ENCODE measurements at places on chromosomes 16 and 17.

GRCh38 chr17:49447628-49448302 is 33.1 kb upstream of the PHB1 start:
- no peak for DNase-seq

DNA sequence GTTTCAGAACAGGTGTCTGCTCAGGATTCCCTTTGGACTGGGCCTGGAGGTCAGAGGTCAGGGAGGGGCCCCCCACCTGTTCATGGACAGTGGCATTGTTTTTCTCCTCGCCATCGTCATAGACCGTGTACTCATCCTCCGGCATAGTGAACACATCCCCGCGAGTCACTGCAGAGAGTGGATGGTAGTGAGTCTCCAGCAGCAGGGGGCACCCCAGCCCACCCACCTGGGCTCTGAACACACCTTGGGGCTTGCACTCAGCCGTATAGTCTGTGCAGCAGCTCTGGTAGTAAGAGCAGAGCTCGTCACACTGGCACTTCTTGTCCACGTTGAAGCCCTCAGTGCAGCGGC is 448 bp downstream of the VTN start:
- DNase-seq: no peak

GRCh38 chr17:34254651-34255380 is at the start of gene CCL2:
Gene CCL2, plus strand, starts transcription at chr17:34255285. Its CDS starts 65 bp downstream, at chr17:34255350.
- DNase-seq: peak; percentile 50

DNA sequence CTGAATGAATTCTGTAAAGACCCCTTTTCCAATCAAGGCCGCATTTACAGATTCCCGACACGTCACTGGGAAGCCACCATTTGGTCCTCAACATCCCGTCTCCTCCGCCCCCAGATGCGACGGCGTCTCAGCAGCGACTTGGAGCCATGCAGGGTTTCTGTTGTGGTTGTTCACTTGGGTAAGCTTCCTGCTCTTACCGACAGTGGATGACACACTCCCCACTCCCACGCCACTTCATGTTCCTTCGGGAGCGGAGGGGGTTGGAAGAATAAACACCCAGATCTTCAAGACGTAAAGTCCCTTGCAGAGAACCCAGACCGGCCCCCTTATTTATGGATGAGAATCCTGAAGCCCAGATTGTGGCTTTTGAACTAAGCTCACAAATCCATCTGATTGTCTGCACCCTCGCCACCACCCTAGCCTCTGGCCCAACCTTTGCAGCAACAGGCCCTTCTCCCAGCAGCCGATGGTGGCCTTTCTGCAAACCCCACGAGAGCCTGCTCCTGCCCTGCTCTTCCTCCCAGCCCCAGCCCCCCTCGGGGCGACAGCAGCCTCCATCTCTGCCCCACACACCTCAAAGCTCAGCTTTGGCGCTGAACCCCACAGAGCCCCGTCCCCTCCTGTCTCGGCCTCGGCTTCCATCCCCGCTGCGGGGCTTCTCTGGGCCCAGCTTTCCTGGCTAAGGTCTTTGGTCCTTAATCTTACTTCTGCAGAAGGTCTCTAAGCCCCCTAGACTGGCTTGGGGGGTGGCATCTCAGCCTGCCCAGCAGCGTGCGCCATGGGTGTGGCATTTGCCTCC is 19.0 kb upstream of the OSGIN1 start:
- no peak for DNase-seq

DNA sequence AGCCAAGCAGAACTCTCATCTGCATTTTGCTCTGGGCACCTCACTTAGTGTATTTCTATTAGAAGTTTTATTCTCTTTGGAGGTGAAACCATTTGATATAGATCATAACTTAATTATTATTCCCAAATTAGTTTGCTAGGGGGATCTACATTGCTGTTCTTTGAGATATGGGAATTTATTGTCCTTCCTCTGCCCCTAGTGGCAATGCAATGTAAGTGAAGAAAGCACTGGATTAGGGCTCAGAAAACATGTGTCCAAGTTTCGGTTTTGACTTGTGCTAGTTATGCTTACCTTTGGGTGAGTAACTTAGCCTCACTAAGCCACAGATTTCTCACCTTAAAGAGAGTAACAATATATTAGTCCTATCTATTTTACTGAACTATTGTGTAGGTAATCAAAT is 2.9 kb downstream of the KRT39 start:
- DNase-seq: no peak

- DNase-seq: no peak
Measured at GRCh38 chr17:67995570-67996263, 552 bp downstream of the C17orf58 start.

DNA sequence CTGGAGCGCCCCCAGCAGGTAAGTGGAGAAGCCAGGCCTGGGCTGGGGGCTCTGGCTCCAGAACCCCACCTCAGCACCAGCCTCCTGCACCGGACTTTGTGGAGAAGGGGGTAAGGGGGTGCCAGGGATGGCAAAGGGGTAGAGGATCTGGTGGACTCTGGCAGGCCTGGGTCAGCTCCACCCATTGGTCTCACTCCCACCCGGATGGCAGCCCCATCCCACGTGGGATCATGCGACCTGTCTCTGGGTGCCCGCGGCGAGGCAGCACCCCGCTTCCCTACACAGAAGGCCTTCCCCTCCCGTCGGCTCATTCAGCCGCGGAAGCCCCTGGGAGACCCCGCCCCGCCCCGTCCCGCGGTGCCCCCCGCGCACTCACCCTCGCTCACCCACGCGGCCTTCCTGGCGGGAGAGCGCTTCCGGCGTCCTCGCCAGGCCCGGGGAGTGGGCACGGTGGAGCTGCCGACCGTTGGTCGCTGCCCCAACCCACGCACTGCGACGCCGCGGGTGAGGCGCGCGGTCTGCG is 498 bp upstream of the PLEKHG4 start:
- DNase-seq: no peak

DNA sequence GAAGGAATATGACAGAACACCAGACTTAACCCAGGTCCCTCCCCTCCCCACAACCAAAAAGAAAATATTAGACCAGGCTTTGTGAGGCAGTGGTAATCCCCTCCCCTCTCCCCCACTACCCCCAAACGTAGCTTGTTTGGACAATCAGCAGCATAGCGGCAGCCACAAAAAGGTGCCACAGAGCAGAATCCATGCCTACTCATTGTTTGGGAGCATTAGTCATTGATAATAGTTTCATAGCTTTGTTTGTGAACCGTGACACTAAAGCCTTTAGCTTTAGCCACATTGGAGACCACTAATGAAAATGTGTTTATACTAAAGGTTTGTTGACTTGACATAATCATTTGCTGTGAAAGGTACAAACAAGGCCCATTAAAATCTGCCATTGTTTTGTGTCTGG is 65.1 kb downstream of the NUP93 start:
- DNase-seq: no peak

DNA sequence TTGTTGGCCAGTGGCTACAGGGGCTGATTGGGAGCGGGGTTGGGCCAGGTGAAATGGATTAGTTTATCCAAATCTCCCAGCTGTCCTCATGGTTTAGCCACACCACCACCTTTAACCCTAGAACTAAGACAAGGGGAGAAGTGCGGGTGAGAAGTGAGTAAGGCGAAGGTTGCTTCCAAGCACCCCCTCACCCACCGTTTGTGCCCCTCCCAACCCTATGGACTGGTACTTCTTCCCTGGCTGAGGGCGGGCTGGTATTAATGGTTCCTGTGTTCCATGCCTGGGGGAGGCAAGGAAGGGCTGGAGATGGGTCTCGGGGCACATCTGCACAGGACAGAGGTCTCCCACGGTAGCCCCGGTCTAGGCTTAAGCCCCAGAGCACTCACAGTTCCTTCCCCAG is 25.1 kb downstream of the NT5M start:
- DNase-seq: no peak

DNA sequence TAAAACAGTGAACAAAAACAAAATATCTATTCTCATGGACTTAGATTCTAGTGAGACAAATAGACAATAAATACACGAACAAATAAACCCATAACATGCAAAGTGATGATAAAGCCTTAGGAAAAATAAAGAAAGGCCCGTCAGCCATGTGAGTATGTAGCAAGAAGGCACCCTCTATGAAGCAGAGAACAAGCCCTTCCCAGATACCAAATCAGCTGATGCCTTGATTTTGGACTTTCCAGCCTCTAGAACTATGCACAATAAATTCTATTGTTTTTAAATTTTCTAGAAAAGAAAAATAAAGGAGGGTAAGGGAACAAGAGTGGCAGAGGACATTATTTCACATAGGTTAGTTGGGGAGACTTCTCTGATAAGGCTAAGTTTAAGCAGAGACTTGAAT is 40.7 kb upstream of the SMURF2 start:
- no peak for DNase-seq

DNA sequence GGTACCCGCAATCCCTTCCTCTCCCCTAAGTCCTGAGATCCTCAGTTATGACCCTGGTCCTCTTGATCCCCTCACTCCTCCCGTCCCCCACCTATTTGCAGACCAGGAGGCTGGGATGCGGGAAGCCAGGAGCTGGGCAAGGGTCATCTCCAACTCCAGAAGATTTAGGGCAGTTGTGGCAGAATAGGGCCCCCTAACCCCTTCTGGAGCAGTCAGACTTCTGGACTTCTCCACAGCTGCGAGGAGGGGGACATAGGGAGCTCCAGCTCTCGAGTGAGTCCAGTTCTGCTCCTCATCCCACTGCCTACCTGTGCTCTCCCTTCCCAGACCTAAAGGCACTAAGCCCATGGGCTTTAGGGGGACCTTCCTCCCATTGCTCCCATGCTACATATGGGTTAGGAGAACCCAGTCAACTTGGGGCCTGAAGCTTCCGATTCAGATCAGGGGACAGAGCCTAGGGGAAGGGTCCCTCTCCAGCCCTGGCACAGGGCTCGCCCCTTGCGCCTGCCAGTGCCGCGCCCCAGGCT is 1.3 kb downstream of the WNK4 start:
- DNase-seq: no peak

GRCh38 chr17:68603027-68603426 is 1.9 kb upstream of the FAM20A start:
- DNase-seq: no peak

DNA sequence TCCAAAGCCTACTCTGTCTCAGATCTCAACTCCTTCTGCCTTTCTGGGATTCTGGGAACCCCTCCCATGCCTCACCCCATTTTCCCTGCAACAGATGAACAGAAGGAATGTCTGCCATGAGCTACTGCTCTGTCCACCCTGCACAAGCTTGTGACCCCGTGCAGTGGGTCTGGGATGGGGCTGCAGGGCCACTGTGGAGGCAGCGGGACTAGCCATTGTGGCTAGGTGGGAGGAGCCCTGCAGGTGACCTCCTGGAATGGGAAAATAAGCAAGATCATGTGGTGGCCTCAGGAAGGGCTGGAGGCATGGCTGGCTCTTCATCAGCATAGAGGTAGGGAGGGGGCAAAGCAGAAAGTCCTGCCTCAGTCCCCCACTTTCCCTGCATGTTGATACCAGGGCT is 13.7 kb downstream of the PDP2 start:
- no peak for DNase-seq

- DNase-seq: no peak
Measured at GRCh38 chr17:80612997-80613731, 68.5 kb downstream of the RPTOR start.

Data from NCI-H187 treated with DMSO at 0.1 percent for 48 hours (cell line).